Activated B cell treated with CpG ODN at 0.5 μM for 24 hours (primary cell): ENCODE measurements at places on chromosomes 1 and 21. TPM values are rescaled to one million over a fixed set of nuclear protein-coding genes. Genes with fewer than 3 reads are reported as not detected.

Gene HAO2
- total RNA-seq = not detected in 2 replicates

Gene SELP
- total RNA-seq = 0.27 and 0.60 TPM in 2 replicates

Gene PCSK9
- not detected in 2 replicates for total RNA-seq

Gene CHRM3
- total RNA-seq = not detected in 2 replicates

Gene KTI12
- 18.4 and 18.8 TPM in 2 replicates for total RNA-seq
